HS-5 (cell line): ENCODE measurements at places on chromosomes 7 and 10.
A peak's percentile ranks its signal among the peaks of the same experiment; 100 is the strongest.

- DNase-seq = no peak
These were observed 70.6 kb downstream of the FOXL3 start for GRCh38 chr7:360454-361100.

DNA sequence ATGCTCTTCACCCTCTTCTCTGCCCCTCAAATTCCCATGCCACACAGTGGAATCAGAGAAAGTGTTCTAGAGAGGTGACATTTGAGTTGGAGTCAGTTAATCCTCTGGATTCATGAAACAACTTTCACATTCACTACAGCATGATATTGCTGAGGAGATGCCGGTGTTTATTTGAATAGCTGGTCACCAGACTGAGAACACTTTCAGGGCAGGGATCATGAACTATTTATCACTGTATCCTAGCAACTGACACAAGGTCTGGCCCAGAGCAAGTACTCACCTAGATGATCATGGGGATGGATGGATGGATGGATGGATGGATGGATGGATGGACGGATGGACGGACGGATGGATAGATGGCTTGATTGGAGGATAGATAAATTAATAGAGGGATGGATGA, 116.7 kb upstream of the ZMIZ1 start:
- DNase-seq = no peak

DNA sequence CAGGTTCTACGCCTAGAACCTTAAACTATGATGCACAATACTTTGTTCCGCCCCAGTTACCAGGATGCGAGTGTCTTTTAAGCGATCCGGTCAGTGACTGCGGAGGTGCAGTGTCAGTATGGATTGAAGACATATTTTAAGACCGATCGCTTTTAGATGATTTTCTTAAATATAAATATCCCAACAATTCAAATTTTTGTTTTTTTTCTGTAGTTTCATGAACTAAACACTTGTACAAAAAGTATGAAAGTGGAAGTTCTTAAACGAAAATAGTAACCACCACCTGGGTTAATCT, 835 bp downstream of the COMMD3 start:
- DNase-seq = no peak

DNA sequence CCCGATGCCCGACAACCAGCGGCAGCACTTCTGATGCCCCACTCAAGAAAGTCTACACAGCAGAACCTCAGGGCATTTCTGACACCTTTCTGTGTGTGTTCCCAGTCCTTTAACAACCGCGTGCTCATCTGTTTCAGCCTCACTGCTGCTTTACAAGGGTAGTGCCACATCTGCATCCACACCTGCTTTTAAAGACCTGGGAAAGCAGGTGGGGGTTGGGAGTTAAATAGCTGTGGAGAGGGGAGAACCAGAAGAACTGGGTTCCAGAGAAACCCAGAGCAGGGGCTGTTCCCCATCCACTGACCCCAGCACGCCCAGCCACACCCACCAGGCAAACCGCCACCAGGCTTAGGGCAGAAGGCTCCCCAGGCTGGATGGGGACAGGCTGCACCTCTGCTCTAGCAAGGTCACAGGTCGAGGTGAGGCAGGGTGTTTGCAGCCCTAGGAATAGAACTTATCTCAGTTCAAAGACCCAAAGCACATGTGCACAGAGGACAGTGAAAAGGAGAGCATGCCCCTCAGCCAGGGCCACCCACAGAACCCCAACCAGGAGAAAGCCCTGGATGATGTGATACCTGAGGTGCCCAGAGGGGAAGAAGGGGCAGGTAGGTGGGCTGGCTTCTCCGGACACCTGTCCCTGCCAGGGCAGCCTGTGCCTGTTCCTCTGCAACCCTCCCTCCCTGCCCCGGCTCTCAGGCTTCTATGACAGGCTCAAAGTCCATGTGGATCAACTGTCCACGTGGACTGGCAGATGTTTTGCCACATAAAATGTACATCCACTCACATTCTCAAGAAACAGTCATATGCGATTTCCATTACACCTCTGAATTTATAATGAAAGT, 51.3 kb downstream of the COBL start:
- DNase-seq = no peak

GRCh38 chr7:75945297-75946168, 30.6 kb downstream of the POR start:
- no peak for DNase-seq

DNA sequence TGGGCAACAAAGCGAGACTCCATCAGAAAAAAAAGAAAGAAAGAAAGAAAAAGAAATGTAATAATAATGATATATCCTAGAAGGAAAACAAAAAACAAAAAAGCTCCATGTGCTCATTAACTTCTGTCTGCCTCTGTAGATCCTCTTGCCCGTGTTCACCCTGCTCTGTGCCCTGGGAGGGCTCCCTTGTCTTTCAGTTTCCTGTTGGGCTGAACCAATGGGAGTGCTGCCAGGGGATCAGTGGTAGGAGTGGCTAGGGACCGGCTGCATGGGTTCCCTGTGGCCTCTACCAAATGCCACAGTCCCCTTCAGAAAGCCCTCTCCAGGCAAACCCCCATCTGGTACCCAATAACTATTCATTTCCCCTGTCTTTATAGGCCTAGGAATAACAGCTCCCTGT, 51.8 kb upstream of the PARD3 start:
- no peak for DNase-seq

DNA sequence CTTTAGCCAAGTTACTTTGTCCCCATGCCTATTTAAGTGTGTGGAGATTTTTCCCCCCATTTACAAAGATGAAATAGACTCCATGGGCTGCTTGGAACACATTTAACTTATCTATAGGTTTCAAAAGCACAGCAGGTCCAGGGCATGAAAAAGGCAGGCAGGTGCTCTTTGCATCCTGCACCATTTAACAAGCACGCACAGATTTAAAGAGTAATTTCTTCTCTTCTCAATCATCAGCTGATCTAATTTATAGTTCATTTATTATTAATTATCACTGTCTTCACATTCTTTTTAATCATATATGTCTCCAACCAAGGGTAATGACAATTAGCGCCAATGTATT, 156.8 kb downstream of the CACNA2D1 start:
- no peak for DNase-seq

DNA sequence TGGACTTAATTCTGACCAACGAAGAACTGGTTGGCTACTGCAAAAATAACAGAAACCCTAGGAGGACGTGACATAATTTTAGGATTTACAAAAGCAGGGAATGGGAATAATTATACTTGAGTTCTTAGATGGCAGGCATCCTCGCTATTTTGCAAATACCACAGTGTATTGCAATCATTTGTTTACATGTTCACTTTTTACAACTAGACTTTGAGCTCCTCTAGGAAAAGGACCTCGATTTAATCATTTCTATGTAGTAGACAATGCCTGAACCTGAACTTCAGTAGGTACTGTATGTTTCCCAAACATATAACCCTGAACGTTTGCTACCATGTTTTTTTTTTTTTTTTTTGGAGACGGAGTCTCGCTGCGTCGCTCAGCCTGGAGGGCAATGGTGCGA, 137.7 kb downstream of the CNOT4 start:
- DNase-seq = no peak

- DNase-seq = no peak
These were observed 72.4 kb upstream of the MKLN1 start for GRCh38 chr7:131255242-131255641.

GRCh38 chr7:85322252-85322651, 135.4 kb upstream of the SEMA3D start:
- no peak for DNase-seq

DNA sequence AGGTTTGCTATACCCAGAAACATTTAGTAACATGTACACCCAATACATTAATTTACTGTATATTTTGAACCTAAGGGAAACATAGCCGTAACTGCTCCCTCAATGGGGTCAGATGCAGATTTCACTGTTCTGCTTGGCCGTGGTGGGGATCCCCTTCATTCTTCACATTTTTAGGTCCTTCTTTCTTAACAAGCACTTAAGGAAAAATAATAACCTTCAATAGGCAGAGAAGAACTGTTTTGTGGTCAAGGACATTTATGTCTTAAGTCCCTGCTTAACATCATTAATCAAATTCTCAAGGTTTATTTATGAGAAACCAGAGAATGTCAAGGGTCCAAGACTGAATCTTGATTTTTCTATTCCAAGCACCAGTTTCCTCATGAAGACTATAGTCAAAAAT, 592.1 kb upstream of the ANKRD30A start:
- no peak for DNase-seq

DNA sequence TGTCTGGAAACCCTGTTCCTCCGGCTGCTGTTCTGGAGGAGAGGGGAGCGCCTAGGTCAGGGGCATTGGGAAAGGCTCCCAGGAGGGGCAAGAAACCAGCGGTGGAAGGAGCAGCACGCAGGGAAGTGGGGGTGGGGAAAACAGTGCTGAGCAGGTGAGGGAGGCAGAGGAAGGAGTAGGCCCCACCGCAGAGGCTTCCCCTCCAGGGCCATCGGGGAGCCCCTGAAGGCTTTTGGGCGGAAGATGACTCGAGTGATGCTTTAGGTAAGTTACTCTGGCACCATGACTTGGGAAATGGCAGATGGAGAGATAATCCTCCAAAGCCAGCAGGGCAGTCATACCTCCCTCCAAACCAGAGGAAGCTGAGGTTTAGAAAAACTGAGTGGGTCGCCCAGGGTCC, 106.5 kb upstream of the ANLN start:
- no peak for DNase-seq

GRCh38 chr7:107147464-107148393, 21.1 kb upstream of the HBP1 start:
- DNase-seq = no peak

GRCh38 chr7:92793656-92794205, 42.6 kb downstream of the CDK6 start:
- no peak for DNase-seq

DNA sequence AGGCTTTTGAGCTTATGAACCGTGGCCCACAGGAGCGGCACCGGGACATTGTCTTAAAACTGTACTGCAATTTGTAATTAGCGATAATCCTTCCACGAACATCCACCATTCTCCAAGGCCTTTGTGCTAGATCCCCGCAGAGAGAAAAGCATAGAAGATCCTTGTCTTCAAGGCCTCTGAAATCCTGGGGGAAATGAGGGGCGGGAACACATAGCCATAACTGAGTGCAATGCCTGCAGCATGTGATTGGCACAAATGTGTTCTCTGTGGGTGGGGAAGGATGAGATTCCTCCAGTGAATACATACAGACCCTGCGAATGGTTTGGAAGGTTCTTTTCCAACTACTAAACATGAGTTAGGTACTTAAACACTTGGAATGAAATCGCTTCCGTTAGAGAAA, 25.9 kb upstream of the PROSER2 start:
- DNase-seq = no peak

GRCh38 chr10:118210276-118210675, 131.8 kb downstream of the FAM204A start:
- no peak for DNase-seq

- DNase-seq = peak; percentile 22
These were observed 5.2 kb downstream of the PHYHIPL start for GRCh38 chr10:59181668-59182067.
